Astrocyte of the spinal cord (primary cell): ENCODE measurements at places on chromosomes 6 and 20.
A peak's percentile ranks its signal among the peaks of the same experiment; 100 is the strongest.

DNA sequence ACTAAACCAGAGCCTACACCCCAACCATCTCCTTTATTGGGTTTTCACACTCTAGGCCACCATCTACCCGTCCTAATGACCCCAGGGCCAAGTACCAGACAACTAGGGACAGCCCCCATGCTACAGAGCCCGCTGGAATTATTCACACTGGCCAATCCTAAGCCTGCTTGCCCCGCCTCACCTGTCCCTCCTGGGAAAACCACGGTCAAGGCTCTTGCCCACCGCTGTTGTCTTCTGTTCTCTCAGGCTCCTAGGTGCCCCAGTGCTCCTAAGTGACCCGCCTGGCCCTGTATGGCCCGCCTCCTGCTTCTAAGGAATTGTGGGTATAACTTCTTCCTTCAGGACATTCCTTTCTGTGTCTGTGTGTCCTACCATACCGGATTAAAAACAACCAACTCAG, 453.4 kb downstream of the CD83 start:
- DNase-seq = no peak

DNA sequence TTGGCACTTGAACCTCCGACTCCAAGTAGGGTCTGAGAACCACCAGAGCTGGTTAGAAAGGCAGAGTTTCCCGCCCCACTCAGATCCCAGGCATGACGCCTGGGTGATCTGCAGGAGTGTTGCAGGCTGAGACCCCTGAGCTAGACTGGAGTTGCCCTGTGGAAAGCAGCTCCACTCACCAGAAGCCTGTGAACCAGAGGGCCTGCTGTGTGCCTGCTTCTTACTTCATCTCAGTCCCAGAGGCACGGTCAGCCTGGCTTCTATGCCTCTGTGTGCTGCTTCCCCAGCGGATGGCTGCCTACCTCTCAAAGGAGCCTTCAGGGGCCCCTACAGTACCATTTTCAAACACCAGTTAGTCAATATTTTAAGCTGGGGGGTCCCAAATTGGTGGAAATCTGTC, 15.6 kb upstream of the CCN6 start:
- no peak for DNase-seq

GRCh38 chr20:47691625-47692024, 93.7 kb downstream of the SULF2 start:
- peak; percentile 65 for DNase-seq

DNA sequence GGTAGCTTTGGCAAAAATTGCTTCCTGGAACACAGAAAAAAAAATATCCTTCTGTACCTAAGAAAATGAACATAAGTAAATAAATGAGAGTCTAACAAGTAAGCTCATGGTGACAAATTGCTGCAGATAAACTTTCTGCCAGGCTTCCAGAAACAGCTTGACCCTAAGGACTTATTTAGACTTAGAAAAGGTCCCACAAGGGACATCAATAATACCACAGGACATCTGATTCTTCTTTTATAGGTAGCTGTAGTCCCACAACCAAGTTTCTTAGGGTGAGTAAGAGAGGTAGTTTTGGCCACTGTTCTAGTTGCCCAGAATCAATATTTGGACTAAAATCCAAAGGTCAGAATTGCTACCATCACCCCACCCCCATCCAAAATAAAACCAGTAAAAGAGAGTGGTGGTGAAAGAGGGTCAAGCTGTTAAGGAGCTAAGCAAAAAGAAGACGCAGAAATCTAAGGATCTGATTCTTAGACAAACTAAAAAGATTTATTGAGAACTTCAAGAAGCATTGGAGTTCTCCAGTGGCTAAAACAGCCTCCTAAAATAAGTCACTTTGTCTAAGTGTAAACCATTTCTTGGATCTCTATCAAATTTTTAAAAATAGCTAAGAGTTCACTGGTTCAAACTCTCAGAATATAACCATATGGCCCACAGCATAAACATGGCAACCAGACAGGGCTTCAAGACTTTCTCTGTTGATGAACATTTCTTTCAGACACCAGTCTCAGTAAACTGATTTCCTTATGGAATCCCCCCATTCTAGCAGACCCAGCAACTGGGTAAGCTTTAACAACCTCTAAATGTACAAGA, 180.6 kb downstream of the PTPRK start:
- peak; percentile 27 for DNase-seq
